ENCODE measurements at places on chromosomes 3 and 15. TPM values are rescaled to one million over a fixed set of nuclear protein-coding genes. Genes with fewer than 3 reads are reported as not detected.

MEX3B gene
- polyA plus RNA-seq: 20.4 TPM

FMN1 gene
- 1.0 TPM for polyA plus RNA-seq

IL17RC gene
- 19.6 TPM for polyA plus RNA-seq

KLF15 gene
- polyA plus RNA-seq: 0.86 TPM

CHRD gene
- polyA plus RNA-seq: 21.9 TPM

TRH gene
- polyA plus RNA-seq: 0.36 TPM

GPR62 gene
- 0.56 TPM for polyA plus RNA-seq

AP3B2 gene
- 0.56 TPM for polyA plus RNA-seq

PLA2G4D gene
- polyA plus RNA-seq: 0.06 TPM

HIGD2B gene
- not detected for polyA plus RNA-seq

ACAN gene
- 52.6 TPM for polyA plus RNA-seq

TMEM158 gene
- 2.0 TPM for polyA plus RNA-seq

MEIS2 gene
- polyA plus RNA-seq: 7.0 TPM

PTX3 gene
- polyA plus RNA-seq: 8.7 TPM

ECE2 gene
- polyA plus RNA-seq: not detected

GRCh38 chr15:66943456-66944095 is 121.8 kb upstream of the SMAD3 start:
- no peak overlapping the region for H3K4me3 ChIP-seq
- peaks cover 15% of the 10 kb centered on the region for H3K4me1 ChIP-seq
- H3K36me3 ChIP-seq: no peaks in the 10 kb centered on the region
- peak; percentile 26 for DNase-seq
- H3K27me3 ChIP-seq: peaks cover 5% of the 10 kb centered on the region

DNA sequence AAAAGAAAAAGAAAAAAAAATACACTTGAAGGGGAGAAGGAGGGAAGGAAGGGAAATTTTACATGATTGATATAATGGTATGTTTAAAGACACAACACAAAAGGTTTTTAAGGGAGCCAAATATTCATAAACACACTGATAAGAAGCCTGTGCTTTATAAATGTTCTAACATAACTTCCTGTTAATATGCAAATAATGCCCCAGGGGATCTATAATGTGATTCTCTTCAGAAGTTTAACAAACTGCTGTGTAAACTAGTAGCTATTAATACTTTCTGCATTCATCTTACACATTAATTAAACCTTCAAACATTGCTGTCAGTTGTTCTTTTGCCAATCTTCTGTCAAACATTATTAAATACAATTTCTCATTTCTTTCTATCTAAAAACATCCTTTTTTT is 231.6 kb downstream of the TJP1 start:
- no peak overlapping the region for H3K4me3 ChIP-seq
- DNase-seq: no peak
- no peaks in the 10 kb centered on the region for H3K27me3 ChIP-seq
- no peak overlapping the region for H3K27ac ChIP-seq
- no peaks in the 10 kb centered on the region for H3K36me3 ChIP-seq

DNA sequence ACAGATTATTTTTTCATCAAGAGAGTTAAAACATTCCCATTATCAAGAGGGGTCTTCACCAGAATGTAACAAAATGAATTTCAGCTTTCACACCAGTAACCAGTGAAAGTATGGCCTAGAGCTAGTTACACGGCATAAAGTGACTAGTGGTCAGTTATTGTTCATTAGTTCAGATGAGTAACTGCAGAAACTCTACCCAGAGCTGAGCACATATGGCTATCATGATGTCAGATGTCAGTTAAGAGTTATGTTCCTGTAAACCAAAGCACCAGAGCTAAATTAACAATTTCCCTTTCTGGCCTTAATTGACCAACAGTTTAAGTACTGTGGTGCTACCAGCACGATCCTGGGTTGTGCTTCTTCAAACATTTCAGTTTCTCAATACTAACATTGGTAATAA is 6.6 kb upstream of the MRPS25 start:
- H3K27me3 ChIP-seq: no peaks in the 10 kb centered on the region
- no peak overlapping the region for H3K27ac ChIP-seq

GRCh38 chr3:112736386-112736785 is 95.4 kb upstream of the CCDC80 start:
- H3K36me3 ChIP-seq: no peaks in the 10 kb centered on the region
- no peak overlapping the region for H3K27ac ChIP-seq
- no peak for DNase-seq
- H3K4me3 ChIP-seq: no peak overlapping the region
- H3K4me1 ChIP-seq: no peaks in the 10 kb centered on the region

DNA sequence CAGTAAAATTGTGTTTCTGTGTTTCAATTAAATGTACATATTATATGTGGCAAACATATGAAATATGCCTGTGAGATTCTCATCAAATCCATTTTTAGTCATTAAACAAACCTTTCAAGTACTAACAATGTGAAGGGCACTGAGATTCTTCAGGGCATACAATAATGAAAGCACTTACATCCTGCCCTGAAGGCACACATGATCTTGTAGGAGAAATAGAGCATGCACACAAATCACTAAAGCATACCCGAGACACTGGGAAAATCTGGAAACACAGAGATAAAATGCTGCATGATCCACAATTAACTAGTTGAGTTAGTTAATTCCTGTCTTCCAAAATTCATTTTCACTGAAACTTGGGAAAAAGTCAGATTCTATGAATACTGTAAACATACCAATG is 810.5 kb upstream of the NECTIN3 start:
- H3K36me3 ChIP-seq: no peaks in the 10 kb centered on the region
- H3K4me3 ChIP-seq: no peak overlapping the region
- DNase-seq: no peak
- H3K4me1 ChIP-seq: no peaks in the 10 kb centered on the region
- H3K27ac ChIP-seq: no peak overlapping the region

GRCh38 chr3:195467641-195468390 is 25.0 kb upstream of the ACAP2 start:
- no peak for DNase-seq
- H3K36me3 ChIP-seq: no peaks in the 10 kb centered on the region
- H3K4me1 ChIP-seq: no peaks in the 10 kb centered on the region
- no peak overlapping the region for H3K4me3 ChIP-seq

DNA sequence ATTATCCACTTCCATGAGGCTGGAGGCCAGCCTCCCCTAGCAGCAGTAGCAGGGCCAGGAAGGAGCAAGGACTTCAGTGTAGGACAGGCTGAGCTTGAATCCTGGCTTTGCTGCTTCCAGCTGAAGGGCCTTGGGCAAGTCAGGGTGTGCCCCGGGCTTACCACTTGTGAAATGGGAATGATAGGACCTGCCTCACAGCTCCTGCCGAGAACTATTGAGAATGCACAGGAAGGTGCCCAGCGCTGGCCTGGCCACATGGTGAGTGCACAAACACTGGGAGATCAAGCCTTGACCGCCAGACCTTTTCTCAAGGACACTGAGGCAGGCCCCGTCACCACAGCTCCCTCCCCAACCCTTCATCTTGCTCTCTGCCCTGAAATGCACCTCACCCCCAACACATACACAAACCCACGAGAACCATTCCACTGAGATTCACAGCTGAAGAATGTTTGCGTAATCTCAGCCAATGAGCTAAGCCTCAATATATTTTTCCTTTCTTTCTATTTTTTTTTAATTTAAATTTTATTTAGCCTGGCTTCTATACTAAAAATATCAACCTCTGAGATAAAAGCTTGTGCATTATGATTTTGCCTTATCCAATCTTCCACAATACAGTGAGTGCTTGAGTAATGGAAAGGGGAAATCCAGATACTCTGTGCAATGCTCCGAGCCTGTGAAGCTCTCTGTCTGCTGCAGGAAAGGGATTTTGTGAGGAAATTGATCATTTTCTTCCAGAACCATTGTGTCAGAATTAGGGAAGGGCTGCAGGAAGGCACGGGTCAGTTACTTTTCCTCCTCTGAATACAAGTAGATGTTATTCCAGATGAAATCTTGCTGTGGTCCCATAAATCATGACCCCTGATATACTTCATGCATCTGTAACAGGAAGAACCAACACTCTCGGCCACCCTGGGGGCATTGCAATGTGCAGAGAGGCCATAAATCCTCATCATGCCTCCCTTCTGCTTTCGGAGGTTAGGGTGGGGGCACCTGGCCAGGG is 193.9 kb downstream of the TLE3 start:
- H3K4me1 ChIP-seq: peaks cover 4% of the 10 kb centered on the region
- peak; percentile 54 for DNase-seq
- H3K4me3 ChIP-seq: no peak overlapping the region
- H3K27ac ChIP-seq: no peak overlapping the region
- no peaks in the 10 kb centered on the region for H3K36me3 ChIP-seq

- DNase-seq: peak; percentile 50
- H3K27me3 ChIP-seq: peaks cover 23% of the 10 kb centered on the region
- H3K4me3 ChIP-seq: no peak overlapping the region
- H3K4me1 ChIP-seq: peaks cover 73% of the 10 kb centered on the region
- H3K36me3 ChIP-seq: no peaks in the 10 kb centered on the region
Measured at GRCh38 chr3:122986693-122987179, 40.8 kb downstream of the SEMA5B start.

- H3K36me3 ChIP-seq: no peaks in the 10 kb centered on the region
- H3K27ac ChIP-seq: no peak overlapping the region
- no peak overlapping the region for H3K4me3 ChIP-seq
Measured at GRCh38 chr3:151268267-151269235, 9.8 kb downstream of the P2RY14 start.

GRCh38 chr3:184155644-184156521 is 706 bp downstream of the DVL3 start:
- peaks cover 16% of the 10 kb centered on the region for H3K36me3 ChIP-seq
- no peak for DNase-seq
- peak overlapping the region; percentile 99 for H3K4me3 ChIP-seq
- peak overlapping the region; percentile 92 for H3K27ac ChIP-seq

Measured in muscle of leg (tissue), 16 donors.